ENCODE measurements at places on chromosomes 13 and 19.

- no peak for DNase-seq
These were observed 437.3 kb upstream of the HTR2A start for GRCh38 chr13:47334173-47334572.

DNA sequence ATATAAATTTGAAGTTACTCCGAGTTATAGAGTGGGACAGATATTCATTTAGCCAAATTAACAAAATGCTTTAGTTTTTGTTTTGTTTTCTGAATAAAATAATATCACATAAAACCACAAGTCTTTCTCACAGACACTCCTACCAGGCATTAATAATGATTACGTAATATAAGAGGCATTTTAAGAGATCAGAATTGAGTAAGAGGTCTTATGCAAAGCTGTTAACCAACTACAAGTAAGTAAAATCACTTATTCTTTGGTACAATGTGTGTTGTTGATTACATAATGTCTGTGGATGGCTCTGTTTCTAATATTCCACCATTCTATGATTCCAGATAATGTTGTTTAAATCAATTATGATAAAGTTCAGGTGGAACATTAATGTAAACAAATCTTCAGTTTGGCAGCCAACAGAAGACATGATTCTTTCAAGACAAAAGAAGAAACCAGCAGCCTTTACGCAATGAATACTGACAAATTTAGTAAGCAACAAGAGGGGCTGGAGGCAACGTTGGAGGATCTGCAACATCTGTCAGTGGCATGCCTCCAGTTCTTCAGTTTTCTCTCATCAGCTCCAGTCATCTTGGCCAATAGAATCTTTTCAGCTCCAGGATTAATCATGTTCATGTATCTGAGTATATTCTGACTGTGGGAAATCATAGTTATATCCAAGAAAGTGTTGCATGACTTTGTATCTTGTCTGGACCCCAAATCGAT lies 403.8 kb downstream of the SLITRK5 start:
- no peak for DNase-seq

GRCh38 chr13:72295153-72295552 lies 428.1 kb upstream of the DACH1 start:
- no peak for DNase-seq

GRCh38 chr13:81916461-81916860 lies 1575.5 kb upstream of the SPRY2 start:
- DNase-seq: no peak

DNA sequence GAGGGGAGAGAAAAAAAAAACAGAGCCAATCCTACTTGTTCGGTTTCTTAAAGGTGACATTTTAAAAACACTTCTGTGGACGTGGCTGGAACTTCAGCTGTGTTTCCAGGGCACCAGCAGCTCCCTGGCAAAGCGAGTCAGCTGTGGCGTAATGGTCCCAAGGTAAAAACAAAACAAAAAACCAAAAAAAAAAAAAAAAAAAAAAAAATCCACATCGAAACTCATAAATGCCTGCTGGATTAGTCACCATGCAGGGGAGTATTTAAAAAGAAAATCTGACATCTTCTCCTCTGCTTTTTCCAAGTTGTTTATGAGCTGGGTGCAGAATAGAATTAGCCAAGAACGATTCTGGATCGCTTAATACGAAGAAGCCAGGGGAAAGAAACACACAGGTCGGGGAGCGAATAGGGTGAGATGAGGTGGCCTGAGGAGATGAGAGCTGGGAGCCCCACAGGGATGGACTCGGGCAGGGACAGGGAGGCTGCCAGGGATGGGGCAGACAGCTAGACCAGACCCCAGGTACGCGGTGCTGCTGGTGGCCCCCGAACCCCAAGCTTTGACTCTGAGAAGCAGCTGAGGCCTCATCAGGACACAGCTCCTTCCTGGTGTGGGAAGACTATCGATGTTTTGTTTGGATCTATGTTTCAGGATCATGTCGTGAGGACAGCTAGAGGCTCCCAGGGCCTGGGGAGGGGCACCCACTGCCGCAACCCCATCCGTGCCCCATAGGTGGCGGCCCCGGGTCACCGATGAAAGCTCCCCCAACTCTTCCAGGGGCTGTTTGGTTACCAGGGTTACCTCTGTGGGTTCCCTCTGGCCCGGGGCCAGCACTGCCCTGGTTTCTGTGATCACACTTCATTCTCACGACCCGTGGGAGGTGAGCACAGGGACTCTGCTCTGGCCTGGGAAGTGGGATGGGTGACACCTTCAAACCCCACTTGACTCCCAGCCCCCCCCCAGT lies 3.1 kb upstream of the CTXN1 start:
- DNase-seq: no peak

GRCh38 chr13:111925146-111925875 lies 141.6 kb upstream of the SOX1 start:
- DNase-seq: no peak

DNA sequence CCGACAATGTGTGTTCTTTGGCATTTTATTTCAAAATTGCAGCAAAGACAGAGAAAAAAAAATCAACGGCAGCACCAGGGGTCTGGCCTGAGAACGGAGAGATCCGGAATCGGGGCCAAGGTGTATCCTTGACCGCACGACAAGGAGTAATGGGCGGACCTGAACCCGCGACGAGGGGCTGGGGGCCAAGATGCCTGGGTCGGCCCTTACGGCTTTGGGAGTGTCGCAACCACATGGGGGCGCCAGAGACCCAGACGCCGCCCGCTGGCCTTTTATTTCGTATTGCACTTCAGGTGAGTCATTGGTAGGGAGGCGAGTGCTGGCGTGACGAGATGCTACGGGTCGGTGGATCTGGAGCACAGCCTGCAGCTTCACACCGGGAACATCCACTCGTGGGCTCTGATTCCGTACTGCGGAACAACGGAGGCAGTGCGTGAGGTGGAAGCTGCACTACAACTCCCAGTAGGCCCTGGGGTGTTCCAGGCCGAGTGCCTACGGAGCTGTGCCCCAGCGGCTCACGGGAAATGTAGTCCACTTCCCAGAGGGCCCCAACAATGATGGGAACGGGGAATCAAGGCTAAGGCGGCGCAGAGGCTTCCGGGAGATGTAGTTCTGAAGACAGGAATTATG lies 15.7 kb downstream of the BCAT2 start:
- peak; percentile 94 for DNase-seq

- no peak for DNase-seq
These were observed 9.4 kb downstream of the NLRP7 start for GRCh38 chr19:54937926-54938325.
